ENCODE measurements at places on chromosomes 6 and 20. TPM values are rescaled to one million over a fixed set of nuclear protein-coding genes. Genes with fewer than 3 reads are reported as not detected.

Gene CPXM1
- total RNA-seq, result not detected

Gene PI16
- total RNA-seq, result 0.29 TPM

DNA sequence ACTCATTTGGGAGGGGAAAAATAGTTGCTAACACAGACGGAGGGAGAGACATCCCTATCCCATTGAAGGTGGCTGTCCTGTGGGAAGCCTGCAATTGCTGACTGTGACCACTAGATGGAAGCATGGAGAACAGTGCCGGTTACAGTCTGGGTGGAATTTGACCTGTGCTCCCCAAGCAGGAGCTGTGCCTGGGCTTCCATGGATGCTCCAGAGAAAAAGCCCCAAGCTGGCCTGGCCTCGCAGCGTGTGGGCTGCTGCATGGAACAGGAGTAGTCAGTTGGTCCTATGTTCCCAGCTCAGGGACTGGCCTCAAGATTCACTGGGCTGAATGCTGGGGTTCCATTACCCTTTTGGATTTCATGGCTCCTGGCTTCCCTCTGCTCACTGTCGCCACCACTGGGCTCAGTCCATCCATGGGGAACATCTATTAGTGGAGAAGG is 116.3 kb upstream of the CHD6 start:
- peak; percentile 90 for DNase-seq

- no peak for DNase-seq
Measured at GRCh38 chr6:89050155-89050554, 30.4 kb upstream of the PNRC1 start.

DNA sequence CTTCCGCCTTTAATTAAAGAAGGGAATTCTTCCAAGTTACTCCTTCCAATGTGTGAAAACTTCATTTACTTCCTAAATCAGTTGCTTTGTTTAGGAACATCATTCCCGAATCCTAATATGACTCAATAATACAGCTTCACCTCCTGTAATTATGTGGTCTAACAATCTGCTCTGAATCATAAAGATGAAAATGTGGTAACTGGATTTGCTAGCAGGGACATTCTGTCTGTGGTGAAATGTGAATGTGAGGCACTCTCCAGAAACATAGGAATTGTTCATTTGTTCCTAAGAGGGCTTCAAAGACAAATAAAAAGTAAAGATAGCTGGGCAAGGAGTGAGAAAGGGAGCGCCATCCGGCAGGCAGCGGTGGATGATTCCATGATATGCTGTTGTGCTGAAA is 678.1 kb downstream of the KIF16B start:
- no peak for DNase-seq

DNA sequence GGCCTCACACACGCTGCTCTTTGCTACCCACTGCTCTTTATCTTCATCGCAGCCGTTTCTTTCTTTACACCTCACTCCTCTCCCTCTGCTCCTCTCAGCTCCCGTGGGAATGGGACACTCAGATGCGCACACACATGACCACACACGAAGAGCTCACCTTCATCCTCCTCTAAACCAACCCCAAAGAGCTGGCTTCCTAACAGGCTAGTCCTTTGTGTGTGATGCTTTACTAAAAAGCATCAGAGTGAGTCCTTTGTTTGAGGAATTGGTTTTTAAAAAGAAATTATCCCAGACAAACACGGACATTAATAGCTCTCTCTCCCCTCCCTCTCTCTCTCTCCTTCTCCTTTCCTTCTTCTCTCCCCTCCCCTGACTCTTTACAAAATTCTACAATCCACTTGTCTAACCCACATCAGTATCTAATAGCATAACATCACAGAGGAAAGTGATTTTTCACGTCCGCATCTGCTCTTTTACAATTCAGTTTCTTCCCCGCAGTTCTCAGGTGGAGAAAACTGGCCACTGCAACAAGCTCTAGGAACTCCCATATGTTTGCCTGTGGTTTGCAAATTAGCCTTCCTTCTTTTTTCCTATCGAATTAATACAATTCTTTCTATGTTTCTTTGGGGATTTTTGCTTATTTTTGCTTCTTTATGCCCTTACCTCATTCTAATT is 306.8 kb upstream of the CNR1 start:
- no peak for DNase-seq

DNA sequence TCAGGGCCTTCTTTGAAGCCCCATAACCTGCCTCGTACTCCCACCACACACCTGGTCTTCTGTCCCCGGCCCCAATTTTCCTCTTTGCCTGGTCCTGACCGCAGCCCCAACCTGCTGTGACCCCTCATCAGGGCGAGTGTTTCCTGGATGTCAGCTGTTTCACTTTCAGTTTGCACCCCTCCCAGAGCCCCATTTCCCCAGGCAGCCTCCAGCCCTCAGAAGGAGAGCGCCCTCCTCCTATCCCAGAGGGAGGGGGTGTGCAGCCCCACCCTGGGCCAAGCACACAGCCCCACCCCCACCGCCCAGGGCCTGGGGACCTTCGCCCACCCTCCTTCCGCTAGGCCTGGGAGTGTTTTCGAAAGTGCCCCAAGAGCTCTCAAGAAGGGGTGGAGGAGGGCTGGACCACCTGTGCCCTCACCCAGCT is 1.5 kb downstream of the BAK1 start:
- DNase-seq, result no peak

GRCh38 chr20:37451616-37452015 is 69.4 kb upstream of the NNAT start:
- DNase-seq, result no peak

DNA sequence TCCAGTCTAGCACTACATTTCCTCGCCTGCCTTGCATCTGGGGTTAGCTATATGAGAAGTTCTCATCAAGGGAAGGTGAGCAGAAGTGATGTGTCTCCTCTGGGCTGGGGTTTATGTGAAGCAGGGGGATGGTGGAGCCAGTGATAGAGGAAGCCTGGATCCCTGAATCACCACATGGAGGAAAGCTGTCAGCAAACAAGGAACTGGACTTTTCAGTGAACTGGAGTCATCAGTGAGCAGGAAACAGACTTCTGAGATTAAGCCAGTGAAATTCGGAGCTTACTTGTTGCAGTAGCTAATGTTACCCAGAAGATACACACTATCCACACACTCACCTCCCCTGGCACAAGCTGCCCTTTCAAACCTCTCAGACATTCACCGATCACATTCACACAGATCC is 13.4 kb upstream of the TOX2 start:
- no peak for DNase-seq

All from HT-29 (cell line).